Sciatic nerve (tissue), 2 donors: ENCODE measurements at places on chromosomes 4 and X.

DNA sequence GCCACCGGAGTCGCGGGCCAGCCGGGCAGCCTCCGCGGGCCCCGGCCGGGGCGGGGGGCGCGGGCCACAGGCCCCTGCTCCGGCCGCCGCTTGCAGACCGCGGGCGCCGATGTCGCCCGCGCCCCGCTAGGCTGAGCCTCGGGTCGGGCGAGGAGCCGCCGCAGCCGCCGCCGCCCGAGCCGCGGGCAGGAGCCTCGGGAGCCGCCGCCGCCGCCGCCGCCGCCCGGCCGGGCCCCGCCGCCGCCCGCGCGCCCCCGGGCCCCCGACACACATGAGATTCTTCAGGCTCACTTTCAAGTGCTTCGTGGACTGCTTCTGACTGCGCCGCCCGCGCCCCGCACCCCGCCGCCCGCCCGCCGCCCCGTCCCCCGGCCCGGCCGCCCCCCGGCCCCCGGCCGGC, 345 bp downstream of the SLC6A8 start:
- no peak for DNase-seq

DNA sequence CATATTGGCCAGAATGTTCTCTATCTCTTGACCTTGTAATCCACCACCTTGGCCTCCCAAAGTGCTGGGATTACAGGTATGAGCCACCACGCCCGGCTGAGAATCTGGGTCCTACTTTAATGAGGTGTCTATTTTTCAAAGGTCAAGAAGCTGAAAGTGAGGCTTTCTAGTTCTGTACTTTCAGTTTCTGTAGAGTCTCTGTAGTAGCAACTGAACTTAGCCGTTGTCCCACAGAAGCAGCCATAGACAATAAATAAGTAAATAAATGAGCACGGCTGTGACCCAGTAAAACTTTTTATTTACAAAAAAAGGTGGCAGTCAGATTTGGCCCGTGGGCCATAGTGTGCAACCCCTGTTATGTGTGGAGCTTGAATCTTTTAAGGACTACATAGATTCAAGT, 92.0 kb downstream of the FNIP2 start:
- DNase-seq: no peak

- DNase-seq: peak; percentile 17
These were observed 32.4 kb upstream of the SORCS2 start for GRCh38 chr4:7159923-7160322.

DNA sequence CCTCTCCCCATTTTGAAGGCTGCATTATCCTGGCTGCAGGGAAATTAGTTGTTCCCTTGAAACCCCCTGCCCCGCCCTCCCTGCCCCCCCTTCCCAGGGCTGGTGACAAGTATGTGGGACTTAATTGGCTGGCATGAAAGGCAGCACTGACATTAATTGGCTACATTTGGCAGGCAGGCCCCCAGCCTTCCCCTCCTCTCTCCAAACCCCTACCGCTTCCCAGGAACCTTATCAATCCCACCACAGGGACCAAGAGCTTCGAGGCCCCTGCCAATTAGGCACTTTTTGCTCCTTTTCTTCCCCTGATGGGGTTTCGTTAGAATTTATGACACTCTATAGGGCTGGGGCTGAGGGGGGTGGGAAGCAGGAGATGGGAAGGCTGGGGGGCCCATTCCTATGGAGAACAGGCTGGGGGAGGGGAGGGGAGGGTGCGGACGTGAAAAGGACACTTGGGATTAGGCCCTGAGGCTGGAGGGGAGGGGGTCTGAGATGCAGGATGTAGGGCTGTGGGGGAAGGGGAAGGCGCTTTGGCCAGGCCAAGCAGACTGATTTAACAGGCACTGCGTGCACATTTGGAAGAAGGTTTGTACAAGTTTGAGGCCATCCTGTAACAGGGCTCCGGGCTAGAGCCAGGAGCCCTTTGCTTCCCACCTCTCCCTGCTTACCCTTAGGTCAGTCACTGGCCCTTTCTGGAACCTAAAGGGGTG, 52.2 kb downstream of the EFNB1 start:
- no peak for DNase-seq

- no peak for DNase-seq
These were observed 250.7 kb downstream of the NAP1L3 start for GRCh38 chrX:93422693-93423092.

GRCh38 chr4:55397126-55397436, 1.3 kb downstream of the TMEM165 start:
- no peak for DNase-seq
